ENCODE measurements at places on chromosomes 6 and 20.

DNA sequence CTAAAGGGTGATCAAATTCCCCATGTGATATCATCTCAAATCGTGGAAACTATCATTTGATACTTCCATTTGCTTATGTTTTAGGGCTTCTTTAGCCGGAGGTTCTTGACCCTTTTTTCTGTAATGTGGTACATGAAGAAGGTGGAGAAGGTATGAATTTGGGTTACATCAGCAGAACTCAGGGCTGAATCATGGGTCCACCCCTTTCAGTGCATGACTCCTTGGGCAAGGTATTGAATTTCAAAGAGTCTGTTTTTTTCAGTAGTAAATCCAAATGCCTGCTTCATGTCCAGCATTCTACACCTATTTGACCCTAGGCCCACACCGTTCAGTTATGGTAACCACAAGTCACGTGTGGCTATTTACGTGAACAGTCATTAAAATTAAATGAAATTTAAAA is 30.6 kb upstream of the QKI start:
- ATAC-seq = no peak

DNA sequence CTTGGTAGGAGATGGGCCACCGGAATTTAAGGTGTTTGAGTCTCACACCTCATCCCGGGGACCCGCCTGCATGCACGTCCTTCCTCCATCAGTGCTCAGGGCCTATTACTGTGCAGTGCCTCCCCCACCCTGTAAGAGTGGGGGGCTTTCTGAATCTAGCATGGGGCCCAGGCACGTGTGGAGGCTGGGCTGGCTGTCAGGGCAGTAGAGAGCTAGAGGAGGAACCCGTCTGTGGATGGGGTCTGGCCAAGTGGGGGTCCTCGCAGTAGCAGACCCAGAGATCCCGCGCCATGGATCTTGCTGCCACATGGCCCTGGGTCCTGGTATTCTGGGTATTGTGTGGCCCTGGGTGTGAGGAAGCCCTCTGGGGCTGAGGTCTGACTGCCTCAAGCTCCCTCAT is 42.9 kb downstream of the SRC start:
- ATAC-seq = no peak

DNA sequence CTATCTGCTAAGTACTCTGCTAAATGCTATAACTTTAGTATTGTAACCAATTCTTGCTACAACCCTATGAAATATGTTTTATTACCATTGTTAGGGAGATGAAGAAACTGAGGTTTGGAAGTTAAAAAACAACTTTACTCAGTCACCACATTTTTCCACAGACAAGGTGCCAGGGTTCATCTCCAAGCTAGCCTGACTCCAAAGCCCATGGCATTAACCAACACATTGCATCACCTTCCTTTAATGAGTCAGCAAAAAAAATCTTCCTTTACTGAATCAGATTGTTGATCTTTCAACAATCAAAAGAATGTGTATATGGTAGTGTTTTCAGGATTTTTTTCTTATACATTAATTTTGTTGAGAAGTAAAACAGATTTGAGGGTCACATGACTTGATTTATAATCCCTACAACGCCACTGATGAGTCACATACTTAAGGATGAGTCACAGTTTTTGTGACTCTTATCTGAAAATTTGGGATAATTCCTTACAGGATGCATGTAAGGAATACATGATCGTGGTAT is 41.5 kb downstream of the MAN1A1 start:
- no peak for ATAC-seq

GRCh38 chr6:37050045-37050853 is 44.8 kb downstream of the FGD2 start:
- ATAC-seq = peak; percentile 82

DNA sequence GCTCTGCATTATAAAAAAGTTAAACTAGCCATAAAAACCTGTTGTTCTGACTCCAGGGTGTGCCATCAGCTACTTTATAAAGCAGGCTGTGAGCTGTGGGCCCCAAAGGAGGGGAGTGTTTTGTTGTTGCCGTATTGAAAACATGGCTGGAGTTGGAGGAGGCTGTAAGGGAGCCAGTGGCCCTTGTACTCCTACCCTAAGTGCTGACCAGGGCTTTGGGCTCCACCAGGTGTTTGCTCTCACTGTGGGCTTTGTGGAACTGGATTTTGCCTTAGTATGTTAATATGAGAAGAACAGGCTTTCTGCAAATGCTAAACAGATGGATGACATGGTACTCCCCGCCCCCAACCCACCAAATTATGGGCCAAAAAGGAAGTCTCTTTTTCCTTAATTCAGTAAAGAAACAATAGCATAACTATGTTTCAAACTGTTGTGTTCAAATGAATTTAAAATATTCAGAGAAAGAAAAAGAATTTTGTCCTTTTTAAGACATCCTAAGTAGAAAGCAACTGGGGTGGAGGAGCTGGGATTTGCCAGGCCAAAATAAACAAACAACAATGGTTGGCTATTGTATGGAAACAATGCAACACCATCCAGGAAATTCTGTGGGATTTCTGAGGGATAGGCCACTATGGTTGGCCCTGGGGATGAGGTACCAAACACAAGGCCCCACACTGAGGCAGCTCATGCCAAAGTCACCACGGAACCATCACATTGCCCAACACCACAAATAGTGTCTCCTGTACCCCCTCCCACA is 63.3 kb downstream of the PLCG1 start:
- no peak for ATAC-seq

GRCh38 chr6:163962627-163963117 is 548.2 kb downstream of the QKI start:
- no peak for ATAC-seq

DNA sequence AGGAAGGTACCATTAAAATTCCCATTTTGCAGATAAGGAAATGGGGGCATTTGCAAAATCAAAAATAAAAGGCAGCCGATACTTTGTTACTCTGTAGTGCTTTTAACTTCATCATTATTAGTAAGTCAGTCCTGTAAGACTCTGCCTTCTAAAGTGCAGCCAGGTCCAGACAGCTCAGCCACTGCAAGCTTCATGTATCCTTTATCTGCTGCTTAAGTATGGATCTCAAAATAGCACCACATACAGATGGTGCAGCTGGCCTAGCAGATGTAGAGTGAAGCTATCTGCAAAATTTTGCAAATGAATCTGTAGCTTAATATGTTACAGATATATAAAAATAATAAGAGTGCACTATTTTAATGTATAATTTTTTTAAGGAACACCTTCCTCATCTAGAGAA is 53.4 kb downstream of the NUS1 start:
- ATAC-seq = no peak

DNA sequence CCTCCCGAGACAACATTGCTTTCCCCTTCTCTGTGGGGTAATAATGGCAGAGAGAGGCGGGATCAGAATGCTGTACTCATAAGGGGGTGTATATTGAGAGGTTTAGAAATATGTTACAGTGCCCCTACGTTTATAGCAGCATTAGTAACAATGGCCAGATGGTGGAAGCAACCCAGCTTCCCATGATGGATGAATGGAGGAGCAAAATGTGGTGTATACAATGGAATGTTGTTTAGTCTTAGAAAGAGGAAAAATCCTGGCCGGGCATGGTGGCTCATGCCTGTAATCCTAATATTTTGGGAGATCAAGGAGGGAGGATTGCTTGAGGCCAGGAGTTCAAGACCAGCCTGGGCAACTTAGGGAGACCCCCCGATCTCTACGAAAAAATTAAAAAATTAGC is 12.9 kb downstream of the BANF2 start:
- ATAC-seq = no peak

DNA sequence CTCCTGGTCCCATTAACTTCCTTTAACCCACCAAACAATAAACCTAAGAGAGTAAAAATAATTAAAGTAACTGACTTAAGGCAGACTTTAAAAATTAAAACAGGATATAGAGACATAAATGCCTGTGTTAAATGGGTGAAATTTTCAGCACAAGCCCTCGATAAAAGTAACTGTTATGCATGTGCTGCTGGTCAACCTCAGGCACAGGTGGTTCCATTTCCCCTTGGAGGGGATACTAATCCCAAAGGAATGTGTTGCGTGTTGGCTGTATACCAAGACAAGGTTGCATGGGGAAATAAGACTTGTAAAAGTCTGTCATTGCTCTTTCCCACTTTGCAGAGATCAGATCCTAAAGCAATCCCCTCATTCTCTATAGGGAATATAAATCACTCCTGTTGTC is 25.8 kb downstream of the HLA-A start:
- no peak for ATAC-seq

GRCh38 chr6:137697267-137697938 is 169.7 kb upstream of the TNFAIP3 start:
- ATAC-seq = no peak

DNA sequence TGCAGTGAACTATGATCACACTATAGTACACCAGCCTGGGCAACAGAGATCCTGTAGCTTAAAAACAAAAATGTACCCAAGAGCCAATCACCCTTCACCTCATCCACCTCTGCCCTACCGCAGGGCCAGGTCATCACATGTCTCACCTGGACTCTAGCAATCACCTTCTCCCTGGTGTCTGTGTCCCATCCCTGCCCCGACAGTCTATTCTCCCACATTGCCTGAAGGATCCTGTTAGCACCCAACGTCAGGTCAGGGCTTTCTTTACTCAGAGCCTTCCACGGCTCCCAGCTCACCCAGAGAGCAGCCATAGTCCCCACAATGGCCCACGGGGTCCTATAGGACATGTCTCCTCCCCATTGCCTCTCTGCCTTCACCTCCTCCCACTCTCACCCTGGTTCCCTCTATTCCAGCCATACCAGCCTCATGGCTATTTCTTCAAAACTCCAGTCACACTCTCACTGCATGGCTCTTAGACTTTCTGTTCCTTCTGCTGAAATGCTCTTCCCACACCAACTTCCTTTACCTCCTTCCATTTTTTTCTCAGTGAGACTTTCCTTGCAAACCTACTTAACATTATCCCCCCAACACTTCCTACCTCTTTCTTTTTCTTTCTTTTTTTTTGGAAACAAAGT is 22.5 kb upstream of the ARFGEF2 start:
- ATAC-seq = no peak

GRCh38 chr6:138722425-138723371 is 50.9 kb upstream of the CCDC28A start:
- no peak for ATAC-seq

DNA sequence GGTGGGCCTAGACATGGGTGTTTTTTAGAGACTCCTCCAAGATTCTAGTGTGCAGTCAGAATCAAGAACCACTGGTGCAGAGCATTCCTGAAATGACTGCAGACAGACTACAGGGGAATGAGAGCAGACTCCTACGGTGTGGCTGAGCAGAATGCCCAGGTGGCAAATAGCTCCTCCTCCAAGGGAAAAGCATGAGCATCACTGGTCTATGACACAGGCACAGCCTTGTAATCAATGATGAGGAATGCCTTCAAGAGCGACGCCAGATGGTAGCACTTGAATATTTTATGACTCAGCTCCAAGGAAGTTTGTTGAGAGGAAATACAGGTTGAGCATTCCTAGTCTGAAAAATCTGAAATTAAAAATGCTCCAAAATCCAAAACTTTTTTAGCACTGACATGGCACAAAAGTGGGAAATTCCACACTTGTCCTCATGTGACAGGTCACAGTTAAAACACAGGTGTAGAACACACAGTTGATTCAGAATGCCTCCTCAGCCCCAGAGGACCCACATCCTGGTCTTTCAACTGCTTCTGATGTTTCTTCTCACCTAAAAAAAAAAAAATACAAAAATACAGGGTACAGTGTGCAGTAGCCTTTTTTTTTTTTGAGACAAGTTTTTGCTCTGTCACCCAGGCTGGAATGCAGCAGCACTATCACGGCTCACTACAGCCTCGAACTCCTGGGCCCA is 10.6 kb upstream of the FAM8A1 start:
- peak; percentile 66 for ATAC-seq

DNA sequence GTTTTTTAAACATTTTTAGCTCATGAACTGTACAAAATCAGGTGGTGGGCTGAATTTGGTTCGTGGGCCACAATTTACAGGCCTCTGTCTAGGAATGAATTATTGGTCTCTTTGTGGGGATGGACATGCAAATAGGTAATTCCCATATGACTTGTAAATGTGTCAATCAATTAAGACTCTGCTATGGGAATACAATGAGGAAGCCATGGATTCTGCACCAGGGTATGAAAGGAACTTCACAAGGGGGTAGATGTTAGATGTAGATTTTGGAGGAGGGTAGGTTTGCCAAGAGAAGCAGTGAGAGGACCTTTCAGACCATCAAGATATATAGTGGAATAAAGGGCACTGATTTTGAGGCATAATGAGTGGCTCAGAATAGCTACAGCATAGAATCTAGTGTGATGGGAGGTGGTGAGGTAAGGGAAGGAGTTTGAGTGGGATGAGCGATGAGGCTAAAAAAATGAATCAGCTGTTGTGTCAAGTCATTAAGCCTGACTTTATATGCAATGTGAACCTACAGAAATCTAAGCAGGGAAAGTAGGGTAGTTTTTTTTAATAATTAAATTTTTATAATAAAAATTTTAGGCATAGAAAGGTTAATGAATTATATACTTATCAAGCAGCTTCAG is 32.6 kb upstream of the RNF182 start:
- ATAC-seq = no peak

DNA sequence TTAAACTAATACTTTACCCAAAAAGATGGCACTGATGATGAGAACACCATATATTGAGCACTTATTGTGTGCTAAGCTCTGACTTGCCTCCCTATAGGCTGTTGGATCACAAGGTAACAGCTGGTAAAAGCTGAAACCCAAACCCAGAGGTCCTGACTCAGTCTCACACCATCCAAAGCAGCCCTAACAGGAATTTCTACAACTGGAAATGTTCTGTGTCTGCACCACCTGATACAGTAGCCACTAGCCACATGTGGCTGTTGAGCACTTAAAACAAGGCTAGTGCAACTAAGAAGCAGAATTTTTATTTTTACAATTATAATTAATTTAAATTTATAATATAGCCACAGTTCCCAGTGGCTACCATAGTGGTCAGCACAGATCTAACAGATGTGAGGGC is 15.6 kb upstream of the MATN4 start:
- ATAC-seq = no peak

GRCh38 chr6:5729080-5729434 is 277.7 kb downstream of the NRN1 start:
- no peak for ATAC-seq

DNA sequence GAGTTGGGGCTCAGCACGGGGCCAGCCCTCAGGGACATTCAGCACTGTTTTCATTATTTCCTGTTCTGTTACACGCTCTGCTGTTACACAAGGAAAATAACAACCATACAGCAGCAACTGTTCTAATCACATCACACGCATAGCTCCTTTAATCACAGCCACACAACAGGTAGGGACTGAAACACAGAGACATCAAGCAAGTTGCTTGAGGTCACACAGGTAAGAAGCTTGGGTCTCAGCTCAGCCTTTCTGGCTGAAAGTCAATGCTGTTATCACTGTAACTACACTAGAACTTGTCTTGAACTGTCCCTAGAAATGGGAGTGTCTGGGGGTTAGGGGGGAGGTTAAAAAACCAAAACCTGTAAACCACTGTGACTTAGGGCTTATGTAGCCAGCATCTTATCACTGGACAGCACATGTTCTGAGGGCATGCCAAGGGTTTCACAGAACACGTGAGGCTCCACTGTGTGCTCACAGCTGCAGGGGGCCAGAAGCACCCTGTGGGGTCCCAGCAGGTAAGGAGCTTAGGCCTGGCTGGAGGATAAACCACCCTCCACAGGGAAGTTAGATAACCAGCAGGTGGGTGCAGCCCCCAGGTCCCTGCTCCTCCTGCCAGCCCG is 146.0 kb downstream of the EYA2 start:
- ATAC-seq = no peak

All from stimulated activated memory B cell treated with anti-CD40 and anti-IgM and Interleukin-4, amounts not matched to agents 10 μg/mL and 1 μg/mL and 100 μg/mL, for 72 hours (primary cell).